Stomach (tissue), 19 donors: ENCODE measurements at places on chromosomes 5 and 9. TPM values are rescaled to one million over a fixed set of nuclear protein-coding genes. Genes with fewer than 3 reads are reported as not detected.

The TAF11L10 gene
- not detected for total RNA-seq

DNA sequence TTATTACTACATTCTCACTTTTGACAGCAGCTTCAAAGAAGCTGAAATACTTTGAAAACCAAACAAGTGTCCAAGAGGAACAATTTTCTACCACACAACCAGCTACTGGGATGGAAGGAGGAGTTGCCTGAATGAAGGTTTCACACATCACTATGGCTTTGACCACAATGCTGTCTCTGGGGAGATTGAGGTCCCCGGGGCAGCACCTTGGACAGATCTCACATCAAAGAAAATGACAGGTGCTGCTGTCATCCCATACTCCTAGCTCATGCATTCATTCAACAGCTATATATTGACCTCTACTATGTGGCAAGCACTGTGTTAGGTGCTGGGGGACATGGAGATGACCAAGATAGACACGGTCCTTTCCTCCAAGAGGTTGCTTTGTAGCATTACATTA, 233.2 kb upstream of the RASEF start:
- H3K4me1 ChIP-seq = peaks cover 5% of the 10 kb centered on the region
- H3K36me3 ChIP-seq = peaks cover 8% of the 10 kb centered on the region
- H3K27ac ChIP-seq = no peak overlapping the region
- no peak overlapping the region for H3K4me3 ChIP-seq

DNA sequence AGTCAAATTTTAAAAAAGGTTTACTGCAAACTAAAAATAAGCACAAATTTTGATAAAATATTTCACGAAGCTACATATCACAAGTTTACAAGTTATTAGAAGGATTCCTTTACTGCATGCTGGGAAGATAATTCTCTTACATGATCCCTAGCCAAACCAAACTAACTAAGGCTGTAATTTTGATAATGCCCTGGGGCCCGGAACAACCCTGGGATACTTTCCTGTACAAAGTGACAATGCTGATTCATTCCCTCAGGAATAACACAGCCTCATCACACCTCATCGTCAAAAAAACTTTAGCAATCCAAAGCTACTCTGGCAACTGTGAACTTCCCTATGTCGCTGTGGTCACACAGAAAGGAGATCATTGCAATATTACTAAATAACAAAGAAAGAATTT, 402.9 kb downstream of the RAB3C start:
- H3K36me3 ChIP-seq = peaks cover 11% of the 10 kb centered on the region
- no peak overlapping the region for H3K27ac ChIP-seq
- no peak overlapping the region for H3K4me3 ChIP-seq
- no peaks in the 10 kb centered on the region for H3K4me1 ChIP-seq
- no peak for DNase-seq
- H3K27me3 ChIP-seq = no peaks in the 10 kb centered on the region

The PCDHGA6 gene
- 0.29 TPM for total RNA-seq

DNA sequence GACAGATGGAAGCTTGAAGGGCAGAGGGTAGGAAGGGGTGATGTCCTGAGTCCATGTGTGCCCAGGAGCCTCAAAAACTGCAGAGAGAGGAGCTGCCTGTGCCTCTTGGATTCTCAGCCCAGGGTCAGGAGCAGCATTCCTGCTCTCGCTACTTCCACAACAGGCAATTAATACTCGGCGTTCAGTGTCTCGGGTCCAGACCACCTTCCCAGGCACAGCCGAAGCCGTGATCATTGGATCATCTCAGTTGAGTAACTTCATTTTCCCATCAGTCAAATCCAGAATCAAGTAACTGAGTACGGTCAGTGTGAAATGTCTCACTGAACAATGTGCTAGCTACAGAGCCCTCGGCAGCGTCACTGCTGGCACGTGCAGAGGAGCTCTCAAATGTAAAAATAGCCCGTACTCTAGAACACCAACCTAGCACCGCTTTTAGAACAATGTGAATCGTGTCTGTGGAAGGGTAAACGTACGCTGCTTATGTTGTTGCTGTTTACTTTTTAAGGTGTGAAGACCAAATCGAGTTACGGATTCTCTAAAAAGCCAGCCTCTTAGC, 63.5 kb upstream of the IRX4 start:
- H3K27ac ChIP-seq = no peak overlapping the region
- H3K36me3 ChIP-seq = no peaks in the 10 kb centered on the region
- H3K4me3 ChIP-seq = no peak overlapping the region
- no peak for DNase-seq
- peaks cover 11% of the 10 kb centered on the region for H3K27me3 ChIP-seq
- H3K4me1 ChIP-seq = no peaks in the 10 kb centered on the region

The PDGFRB gene
- 53.1 TPM for total RNA-seq

DNA sequence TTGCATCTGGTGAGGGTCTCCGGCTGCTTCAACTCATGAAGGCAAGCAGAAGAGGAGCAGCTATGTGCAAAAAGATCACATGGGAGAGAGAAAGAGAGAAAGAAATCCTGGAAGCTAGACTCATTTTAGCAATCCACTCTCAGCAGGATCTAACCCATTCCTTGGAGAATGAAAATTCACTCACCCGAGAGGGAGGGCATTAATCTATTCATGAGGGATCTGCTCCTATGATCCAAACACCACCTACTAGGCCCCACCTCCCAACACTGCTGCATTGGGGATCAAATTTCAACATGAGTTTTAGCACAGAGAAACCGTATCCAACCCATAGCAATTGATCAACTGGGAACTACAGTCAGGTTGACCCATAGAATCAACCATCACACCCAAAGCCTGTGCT, 98.1 kb upstream of the SV2C start:
- no peak overlapping the region for H3K27ac ChIP-seq
- no peaks in the 10 kb centered on the region for H3K27me3 ChIP-seq
- H3K4me1 ChIP-seq = no peaks in the 10 kb centered on the region
- H3K36me3 ChIP-seq = no peaks in the 10 kb centered on the region

DNA sequence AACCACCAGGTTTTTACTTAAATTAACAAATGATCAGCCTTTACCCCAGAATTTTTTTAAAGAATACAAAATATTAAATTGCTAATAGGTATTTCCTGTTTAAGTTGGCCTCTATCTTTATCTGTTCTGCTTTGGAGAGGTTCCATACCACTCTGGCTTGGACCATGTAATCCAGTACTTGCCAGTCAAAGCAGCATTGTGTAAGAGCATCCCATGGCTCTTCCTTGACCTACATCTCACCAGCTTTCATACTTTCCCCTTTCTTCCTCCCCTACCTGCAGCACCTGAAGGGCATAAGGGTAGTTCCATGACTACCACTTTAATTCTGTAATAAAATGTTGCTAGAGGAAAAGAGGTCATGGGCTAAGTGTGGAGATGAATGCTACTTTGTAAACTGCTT, 140.8 kb upstream of the MTAP start:
- H3K27ac ChIP-seq = no peak overlapping the region
- peaks cover 14% of the 10 kb centered on the region for H3K4me1 ChIP-seq
- H3K27me3 ChIP-seq = no peaks in the 10 kb centered on the region
- H3K4me3 ChIP-seq = no peak overlapping the region
- DNase-seq = no peak
- H3K36me3 ChIP-seq = no peaks in the 10 kb centered on the region

- H3K27me3 ChIP-seq = no peaks in the 10 kb centered on the region
- H3K27ac ChIP-seq = no peak overlapping the region
- no peak overlapping the region for H3K4me3 ChIP-seq
- H3K4me1 ChIP-seq = no peaks in the 10 kb centered on the region
- no peaks in the 10 kb centered on the region for H3K36me3 ChIP-seq
These were observed 93.4 kb downstream of the NRG2 start for GRCh38 chr5:139949710-139950109.

The INSL6 gene
- total RNA-seq = not detected

GRCh38 chr5:135472141-135472540, 20.0 kb upstream of the TIFAB start:
- H3K4me1 ChIP-seq = no peaks in the 10 kb centered on the region
- H3K36me3 ChIP-seq = no peaks in the 10 kb centered on the region
- no peak overlapping the region for H3K4me3 ChIP-seq
- peaks cover 16% of the 10 kb centered on the region for H3K27me3 ChIP-seq

GRCh38 chr9:127876026-127876763, 1.3 kb downstream of the AK1 start:
- peak overlapping the region; percentile 80 for H3K27ac ChIP-seq
- peaks cover 57% of the 10 kb centered on the region for H3K4me1 ChIP-seq
- DNase-seq = no peak
- H3K4me3 ChIP-seq = peak overlapping the region; percentile 55
- H3K27me3 ChIP-seq = no peaks in the 10 kb centered on the region
- peaks cover 5% of the 10 kb centered on the region for H3K36me3 ChIP-seq

GRCh38 chr5:157279605-157280239, 13.8 kb downstream of the CYFIP2 start:
- H3K36me3 ChIP-seq = no peaks in the 10 kb centered on the region
- no peak overlapping the region for H3K4me3 ChIP-seq
- H3K27me3 ChIP-seq = no peaks in the 10 kb centered on the region
- H3K27ac ChIP-seq = no peak overlapping the region

The FOXD4 gene
- not detected for total RNA-seq

The FOXD4L6 gene
- not detected for total RNA-seq

- peaks cover 23% of the 10 kb centered on the region for H3K36me3 ChIP-seq
- H3K27me3 ChIP-seq = no peaks in the 10 kb centered on the region
- H3K27ac ChIP-seq = peak overlapping the region; percentile 66
- peaks cover 31% of the 10 kb centered on the region for H3K4me1 ChIP-seq
These were observed 79.6 kb downstream of the WNK2 start for GRCh38 chr9:93263334-93264229.

GRCh38 chr9:111966861-111967291, 70.3 kb downstream of the UGCG start:
- H3K4me3 ChIP-seq = no peak overlapping the region
- peaks cover 9% of the 10 kb centered on the region for H3K4me1 ChIP-seq
- H3K27me3 ChIP-seq = no peaks in the 10 kb centered on the region
- DNase-seq = no peak
- no peak overlapping the region for H3K27ac ChIP-seq

- H3K4me3 ChIP-seq = no peak overlapping the region
- no peaks in the 10 kb centered on the region for H3K27me3 ChIP-seq
- no peak overlapping the region for H3K27ac ChIP-seq
- no peaks in the 10 kb centered on the region for H3K36me3 ChIP-seq
- DNase-seq = no peak
These were observed 103.7 kb downstream of the C5orf15 start for GRCh38 chr5:133864711-133865110.

DNA sequence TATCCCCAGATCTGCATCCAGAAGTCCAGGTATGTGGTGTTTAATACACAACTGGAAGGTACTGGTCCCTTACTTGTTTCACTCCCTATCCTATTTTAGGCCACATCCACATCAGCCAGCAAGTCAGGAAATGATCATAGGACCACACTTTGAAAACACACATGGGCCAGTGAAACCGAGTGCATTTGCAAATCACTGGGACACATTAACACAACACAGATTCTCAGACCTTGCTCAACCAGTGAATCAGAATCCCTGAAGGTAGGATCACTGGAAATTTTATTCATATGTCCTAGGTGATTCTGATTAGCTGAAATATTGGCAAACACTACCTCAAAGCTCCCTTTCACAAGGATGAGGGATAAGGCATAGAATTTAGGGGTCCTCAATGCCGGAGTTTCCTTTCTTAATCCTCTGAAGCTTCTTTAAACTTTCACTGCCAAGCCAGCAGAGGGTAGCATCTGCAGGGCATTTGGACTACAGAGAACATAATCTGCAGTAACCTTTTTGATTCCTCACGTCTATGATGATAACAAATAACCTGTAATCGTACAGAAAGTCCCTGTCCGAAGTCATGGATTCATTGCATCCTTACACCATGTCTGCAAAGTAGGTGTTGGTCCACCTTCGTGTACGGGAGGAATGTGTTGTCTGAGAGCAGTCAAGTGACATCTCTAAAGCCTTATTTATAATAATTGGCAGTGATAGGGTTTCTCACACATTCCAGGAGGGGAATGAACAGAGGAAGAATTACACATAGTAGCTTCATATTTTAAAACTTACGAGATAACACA, 11.0 kb upstream of the ABLIM3 start:
- H3K4me1 ChIP-seq = no peaks in the 10 kb centered on the region
- no peaks in the 10 kb centered on the region for H3K27me3 ChIP-seq
- H3K4me3 ChIP-seq = no peak overlapping the region
- H3K36me3 ChIP-seq = no peaks in the 10 kb centered on the region

The TAF11L5 gene
- total RNA-seq = not detected

The ADRA1B gene
- total RNA-seq = 0.18 TPM

GRCh38 chr5:139451176-139451575, 11.4 kb downstream of the ECSCR start:
- no peaks in the 10 kb centered on the region for H3K4me1 ChIP-seq
- H3K36me3 ChIP-seq = no peaks in the 10 kb centered on the region
- no peak for DNase-seq
- no peak overlapping the region for H3K27ac ChIP-seq

The GRXCR2 gene
- not detected for total RNA-seq

DNA sequence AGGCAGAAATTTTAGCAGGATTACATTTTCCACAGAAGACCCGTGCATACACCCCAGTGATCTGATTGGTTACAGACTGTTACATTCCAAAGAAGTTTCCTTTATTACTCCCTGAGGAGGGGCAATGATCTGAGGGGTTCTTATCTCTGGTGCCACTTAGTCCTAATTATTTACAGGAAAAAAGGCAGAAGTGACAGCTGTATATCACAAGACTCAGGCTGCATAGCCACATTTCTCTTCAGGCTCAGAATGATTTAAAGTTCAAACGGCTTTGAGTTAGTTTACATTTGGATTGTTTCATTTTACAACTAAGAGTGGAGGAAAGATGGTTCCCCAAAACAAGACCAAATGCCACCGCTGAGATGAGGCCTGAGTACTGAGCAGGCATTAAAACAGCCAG, 17.3 kb downstream of the NAIF1 start:
- no peaks in the 10 kb centered on the region for H3K27me3 ChIP-seq
- no peaks in the 10 kb centered on the region for H3K36me3 ChIP-seq
- DNase-seq = no peak

The DNAI1 gene
- total RNA-seq = not detected

DNA sequence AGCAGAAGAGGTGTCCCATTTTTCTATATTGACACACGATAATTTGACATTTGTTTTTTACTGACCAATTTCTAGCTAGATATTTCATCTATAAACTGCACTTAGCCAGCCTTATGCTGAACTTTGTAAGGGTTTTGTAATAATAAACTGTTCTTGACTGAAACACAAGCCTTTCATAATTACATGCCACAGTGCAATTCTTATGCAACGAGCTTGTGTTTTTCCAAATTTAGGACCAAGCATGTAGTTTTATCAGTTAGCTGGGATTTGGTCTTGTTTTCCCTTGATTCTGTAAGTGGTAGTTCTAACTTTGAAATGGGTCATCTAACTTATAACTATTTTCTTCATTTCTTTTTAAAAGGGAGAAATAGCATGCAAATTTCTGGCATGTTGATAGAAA, 1.3 kb upstream of the LURAP1L start:
- H3K36me3 ChIP-seq = no peaks in the 10 kb centered on the region
- H3K4me1 ChIP-seq = peaks cover 27% of the 10 kb centered on the region
- no peak overlapping the region for H3K27ac ChIP-seq

- no peak overlapping the region for H3K4me3 ChIP-seq
- no peak for DNase-seq
- H3K27me3 ChIP-seq = no peaks in the 10 kb centered on the region
These were observed 24.6 kb downstream of the CAMK2A start for GRCh38 chr5:150264667-150265603.

- H3K27ac ChIP-seq = no peak within 1 kb of the TSS
- DNase-seq = no peak
- no peaks in the 10 kb centered on the region for H3K4me1 ChIP-seq
- H3K27me3 ChIP-seq = no peaks in the 10 kb centered on the region
These were observed at the start of gene BTNL3 for GRCh38 chr5:180988592-180988991. TSS of gene BTNL3 (plus strand) at chr5:180988846. CDS start at chr5:180989029, 183 bp downstream.
